ENCODE measurements at places on chromosomes 2 and 18.

DNA sequence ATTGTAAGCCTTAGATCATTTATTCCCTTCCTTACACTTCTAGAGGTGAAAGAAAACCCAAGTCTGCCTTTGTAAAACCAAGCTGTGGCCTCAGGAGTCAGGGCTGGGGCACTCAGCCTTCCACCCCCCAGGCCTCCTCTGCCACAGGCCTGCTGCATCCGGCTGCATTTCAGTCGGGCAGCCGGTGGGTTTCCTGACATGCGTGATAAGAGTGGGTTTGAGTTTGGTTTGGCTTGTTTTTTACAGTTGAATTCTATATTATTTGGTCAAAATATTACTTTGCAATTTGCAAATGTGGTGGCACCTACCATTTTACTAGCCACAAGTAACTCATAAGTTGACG is 42.4 kb downstream of the ADI1 start:
- no peak for DNase-seq

- no peak for DNase-seq
Measured at GRCh38 chr2:175003875-175004729, 1.1 kb downstream of the CHN1 start.

- DNase-seq, result no peak
Measured at GRCh38 chr2:88053296-88053695, 2.3 kb downstream of the KRCC1 start.

- no peak for DNase-seq
Measured at GRCh38 chr18:58556331-58557007, 72.4 kb downstream of the ALPK2 start.

DNA sequence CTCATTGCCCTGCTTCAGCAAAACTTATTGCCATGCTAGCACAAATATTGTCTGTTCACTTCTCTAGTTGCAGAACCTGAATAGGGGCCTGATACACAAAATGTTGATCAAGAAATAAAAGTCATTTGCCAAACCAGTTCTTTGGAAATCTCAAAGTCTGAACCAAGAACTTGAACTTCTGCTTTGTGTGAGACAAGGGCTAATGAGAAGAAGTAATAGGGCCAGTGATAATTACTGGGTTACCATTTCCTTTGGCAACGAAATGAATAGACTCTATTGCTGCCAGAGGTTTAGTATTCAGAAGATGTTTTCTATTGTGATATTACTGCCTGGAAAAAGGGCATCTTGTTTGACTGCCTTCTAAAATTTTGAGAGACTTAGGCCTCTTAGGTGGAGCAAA is 35.0 kb downstream of the TMEFF2 start:
- DNase-seq, result no peak

DNA sequence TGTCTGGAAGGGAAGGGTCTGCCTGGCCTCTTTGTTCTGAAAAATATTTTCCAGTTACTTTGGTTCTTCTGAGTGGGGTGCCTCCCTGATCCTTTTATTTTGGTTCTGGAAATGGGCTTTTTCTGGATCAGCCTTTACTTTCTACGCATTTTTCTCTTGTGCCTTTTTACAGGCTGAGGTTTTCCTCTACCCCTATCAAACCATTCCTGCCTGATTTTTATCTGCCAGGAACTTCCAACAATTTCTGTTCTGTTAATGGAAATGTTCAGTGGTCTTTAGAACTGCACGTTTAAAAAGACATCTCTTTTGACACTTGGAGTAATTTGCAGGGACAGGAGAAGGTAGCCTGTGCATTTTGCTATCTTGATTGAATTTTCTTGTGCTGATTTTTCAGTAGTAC is 113.8 kb downstream of the ARHGAP28 start:
- DNase-seq, result no peak

- DNase-seq, result no peak
Measured at GRCh38 chr2:190334479-190335224, 8.7 kb upstream of the INPP1 start.

DNA sequence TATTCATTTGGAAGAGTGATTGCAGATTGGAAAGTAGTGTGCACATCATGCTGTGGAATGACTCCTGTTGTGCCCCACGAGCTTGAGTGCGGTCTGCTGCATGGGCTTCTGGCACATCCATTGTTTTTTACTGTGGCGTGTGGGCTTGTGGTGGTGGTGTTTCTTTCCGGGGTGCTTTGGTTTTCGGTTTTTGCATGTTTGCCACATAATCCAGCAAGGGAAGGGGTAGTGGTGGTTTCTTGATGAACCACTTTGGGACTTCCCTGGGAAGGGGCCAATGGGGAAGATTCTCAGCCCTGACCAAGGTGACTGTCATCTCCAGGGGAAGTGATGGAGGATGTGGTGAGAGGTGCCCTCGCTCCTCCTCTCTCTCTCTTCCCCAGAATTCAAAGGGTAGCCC is 57.0 kb downstream of the COA5 start:
- no peak for DNase-seq

DNA sequence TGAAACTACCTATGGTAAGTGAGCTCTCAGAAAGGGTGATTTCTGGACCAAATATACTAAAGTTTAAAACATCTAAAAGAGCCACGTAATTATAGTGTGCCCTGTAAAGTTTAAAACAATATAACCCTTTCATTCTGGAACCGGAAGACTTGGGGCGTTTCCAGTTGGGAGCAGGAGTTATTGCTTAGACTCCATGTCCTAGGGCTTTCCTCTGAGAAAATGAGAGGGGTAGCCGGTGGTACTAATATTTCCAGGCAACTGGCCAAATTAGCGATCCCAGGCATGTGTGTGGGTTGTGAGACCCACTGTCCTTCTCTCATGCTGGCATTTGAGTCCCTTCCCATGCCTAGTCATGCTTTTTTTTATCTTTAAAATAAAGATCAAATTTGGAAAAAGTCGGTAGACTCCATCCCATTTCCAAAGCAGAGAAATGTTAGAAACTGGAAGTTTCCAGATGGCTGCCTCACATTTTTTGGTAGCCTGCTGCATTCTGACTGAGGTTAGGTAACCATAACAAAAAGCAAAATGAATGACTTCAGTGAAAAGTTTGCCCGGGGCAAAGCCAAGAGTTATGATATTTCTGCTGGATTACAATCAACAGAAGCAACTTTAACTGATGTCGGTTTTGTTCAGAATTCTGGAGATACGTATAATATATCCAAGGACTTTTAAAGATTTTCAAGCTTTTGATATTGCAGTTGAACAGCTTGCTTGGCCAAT is 227.4 kb downstream of the SS18 start:
- DNase-seq, result no peak

- no peak for DNase-seq
Measured at GRCh38 chr2:74507926-74508520, 528 bp upstream of the PCGF1 start.

DNA sequence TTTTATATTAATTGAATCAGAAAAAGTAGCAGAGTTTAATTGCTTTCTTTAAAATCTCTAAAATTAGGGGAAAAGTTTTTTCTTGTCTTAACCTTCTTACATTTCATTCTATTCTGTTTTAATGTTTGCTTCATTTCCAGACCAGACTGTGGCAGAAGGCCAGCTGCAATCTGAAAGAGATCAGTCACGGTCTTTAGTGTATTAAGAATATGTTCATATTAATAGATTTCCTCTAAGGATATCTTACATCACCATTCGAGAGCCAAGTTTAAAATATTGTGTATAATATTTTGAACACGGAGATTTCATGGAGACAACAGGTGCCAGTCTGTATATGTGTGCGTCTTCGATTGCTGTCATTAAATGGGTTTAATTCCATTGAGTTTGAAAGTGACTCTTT is 230.9 kb upstream of the ZSWIM2 start:
- DNase-seq, result no peak

DNA sequence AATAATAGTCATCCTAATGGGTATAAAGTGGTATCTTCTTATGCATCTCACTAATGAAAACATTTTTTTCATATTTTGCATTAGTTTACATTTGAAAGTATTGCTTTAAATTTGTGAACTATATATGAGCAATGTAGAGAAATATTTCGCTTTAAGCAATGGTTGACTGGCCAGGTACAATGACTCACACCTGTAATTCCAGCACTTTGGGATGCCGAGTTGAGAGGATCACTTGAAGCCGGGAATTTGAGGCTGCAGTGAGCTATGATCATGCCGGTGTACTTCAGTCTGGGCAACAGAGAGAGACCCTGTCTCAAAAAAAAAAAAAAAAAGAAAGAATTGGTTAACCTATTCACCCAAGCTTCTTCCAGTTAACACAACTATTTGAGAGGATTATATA is 15.1 kb downstream of the ZCCHC2 start:
- DNase-seq, result no peak

GRCh38 chr2:171688129-171688465 is 828 bp downstream of the DYNC1I2 start:
- DNase-seq, result no peak

DNA sequence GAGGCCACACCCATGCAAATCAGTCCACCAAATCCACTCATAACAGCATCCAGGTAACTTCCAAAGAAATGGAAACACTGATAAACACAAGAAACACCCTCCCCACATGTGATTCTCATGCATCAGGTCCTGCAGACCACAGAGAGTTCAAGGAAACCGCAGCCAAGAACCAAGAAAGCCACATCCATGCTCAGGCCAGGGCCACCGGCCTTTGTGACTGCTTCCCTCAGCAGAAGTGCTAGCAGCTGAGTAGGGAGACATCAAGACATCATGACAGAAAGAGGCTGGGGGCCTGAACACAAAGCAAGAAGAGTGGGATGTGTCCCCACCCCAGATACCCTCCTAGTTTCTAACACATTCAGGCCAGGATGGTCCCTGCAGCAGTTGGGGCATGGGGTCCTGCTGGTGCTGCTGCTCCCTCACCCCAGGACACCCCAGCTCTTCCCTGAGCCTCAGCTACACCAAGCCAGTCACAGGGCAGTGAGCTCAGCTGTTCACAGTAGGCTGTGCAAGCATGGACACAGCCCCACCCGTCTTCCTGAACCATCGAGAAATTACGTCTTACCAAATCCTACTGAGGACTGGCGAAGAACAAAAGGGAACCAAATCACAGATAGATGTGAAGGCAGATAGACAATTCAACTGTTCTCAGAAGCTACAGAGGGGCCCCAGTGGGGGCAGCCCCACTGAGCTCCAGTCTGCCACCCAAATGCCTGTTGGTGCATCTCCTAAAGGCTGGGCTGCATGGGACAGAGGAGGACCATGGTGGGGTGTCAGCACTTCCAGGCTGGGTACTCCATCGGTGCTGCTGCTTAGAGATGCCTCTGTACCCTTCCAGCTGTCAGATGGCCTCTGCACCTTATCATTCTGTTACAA is 60.9 kb downstream of the HDAC4 start:
- DNase-seq, result no peak

DNA sequence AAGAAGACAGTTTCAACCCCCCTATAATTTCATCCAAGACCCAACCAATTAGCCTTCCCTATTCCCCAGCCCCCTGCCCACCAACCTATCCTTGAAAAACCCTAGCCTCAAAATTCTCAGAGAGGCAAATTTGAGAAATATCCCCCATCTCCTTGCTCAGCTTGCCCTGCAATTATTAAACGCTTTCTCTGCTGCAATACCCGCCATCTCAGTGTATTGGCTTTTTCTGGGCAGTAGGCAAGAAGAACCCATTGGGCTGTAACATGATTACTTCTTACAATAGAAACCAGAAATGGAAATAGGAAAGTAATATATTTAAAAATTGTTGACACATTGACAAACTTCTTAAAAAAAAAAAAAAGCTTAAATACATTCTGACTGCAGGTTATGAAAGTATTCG is 140.6 kb upstream of the CCDC150 start:
- no peak for DNase-seq

- peak; percentile 8 for DNase-seq
Measured at GRCh38 chr18:23228102-23229061, 93.1 kb downstream of the CABLES1 start.
